ENCODE measurements at places on chromosomes 2 and 18.

DNA sequence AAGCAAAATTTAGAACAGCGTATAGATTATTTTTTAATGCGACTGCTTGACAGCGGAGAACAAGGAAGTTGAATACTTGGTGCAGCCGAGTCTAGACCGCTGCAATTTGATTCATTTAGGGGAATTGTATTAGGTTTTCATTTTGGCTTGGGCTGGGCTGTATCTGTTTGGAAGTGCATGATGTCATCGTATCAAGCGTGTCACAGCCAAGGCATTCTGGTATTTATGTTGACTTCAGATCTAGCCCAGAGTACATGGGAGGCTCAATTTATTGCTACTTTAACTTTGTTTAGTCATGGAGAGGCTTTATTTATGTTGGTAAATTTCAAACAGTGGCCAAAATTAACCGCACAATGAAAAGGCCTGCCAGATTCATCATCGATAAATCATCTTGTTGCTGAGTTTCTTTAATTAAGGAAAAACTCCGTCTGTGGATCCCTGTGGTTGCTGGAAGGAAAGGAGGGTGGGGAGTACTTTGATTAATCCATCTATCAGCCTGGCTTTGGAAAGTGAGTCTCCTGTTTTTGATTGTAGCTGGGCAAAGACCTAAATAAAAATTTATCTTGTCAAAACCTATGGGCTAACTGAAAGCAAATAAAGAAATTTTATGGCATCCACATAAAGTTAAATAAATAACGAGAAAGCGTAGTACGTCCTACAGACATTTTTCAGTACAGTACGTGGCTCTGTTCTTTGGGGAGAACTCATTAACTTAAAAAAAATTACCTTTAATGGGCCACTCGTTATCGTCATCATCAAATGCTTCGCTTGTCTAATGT, 230.4 kb upstream of the SPRED2 start:
- no peak for DNase-seq

DNA sequence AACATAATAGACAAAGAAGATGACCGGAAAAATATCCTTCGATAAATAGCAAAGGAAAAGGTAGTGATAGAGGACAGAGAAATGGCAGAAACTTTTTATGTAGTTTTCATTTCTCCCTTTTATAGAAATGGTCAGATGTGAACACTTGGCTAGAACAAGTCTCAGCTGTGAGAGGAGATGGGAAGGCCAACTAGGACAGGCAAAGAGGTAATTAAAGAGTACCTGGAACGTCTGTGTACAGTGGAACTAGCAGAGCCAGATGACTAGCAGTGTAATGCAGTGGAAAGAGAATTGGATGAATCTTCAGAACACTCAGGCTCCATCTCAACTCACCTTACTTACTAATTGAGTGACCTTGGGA, 69.2 kb downstream of the NABP1 start:
- DNase-seq, result no peak

DNA sequence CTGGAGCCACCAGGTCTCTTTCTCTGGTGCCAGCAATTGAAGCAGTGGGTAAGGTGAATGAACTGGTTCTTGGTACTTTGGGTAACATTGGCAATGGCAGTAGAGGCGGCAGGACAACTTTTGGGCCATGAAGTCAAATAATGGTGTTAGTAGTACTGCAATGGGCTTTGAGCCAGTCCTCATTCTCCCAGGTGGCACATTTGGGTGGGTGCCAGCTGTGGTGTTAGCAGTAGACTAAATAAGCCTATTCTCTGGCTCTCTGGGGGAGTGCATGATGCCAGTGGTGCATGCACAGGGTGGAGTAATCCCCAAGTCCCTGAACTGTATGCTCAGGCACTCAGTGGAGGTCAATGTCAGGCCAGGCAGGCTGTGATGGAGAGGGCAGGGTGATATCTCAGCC, 120.2 kb upstream of the LRRTM4 start:
- DNase-seq, result no peak

GRCh38 chr2:187453078-187453641, 5.1 kb upstream of the CALCRL start:
- DNase-seq, result no peak

DNA sequence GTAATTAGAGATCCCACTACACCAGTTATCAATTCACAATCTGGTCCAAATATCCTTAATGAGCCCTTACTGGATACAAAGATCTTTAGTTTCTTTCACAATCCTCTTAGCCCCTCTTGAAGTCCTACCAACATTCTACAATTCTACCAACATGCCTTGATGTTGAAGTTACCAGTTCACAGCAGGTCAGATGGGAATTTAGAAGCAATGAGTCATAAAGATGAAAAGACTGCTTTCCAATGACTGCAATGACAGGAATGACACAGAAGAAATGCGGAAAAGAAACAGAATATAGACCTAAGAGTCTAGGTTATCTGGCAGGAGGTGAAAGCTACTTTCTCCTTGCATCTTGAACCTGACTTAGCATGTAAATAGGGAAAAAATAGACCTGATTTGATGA, 24.5 kb downstream of the RTTN start:
- no peak for DNase-seq

DNA sequence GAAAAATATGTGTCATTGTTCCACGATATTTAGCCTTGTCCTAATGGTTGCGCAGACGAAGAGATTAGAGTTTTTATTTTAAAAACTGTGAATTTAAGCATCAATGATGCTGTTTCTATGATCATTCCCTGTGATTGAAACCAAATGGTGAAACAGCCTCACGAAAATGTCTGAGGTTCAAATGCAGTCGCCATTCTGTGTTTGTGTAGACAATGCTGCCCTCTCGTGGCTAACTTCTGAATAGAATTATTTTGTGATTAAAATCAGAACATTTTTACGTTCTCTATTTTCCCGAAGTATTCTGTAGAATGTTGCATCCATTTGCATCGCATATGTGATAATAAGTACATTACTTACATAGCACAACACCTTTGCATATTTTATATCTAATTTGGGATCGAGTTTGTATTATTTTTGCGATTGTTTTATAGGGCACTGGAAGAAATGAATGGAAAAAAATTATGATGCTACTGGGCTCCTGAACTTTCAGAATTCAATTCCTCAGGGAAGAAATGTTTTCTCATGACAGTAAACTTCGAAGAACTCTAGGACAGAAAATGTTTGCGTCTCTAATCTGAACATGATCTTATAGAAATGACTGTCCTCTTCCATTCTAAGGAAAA, 54.8 kb upstream of the CREB1 start:
- peak; percentile 4 for DNase-seq

DNA sequence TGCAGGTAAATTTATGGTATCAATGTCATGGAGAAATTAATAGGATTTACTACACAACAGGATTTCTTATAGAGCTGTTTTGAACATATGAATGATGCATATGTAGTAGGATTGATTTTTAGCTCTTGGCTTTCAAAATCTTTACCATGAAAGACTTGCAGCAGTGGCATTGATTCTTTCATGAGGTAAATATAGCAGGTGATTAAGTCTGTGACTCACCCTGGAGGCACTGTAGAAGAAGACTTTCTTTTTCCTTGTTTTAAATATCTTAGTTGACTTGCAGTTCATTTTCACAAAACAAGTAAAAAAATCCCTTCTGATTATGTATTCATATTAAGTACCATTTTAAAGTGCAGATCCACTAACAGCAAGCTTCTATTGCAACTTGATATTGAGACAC, 463.0 kb downstream of the FBXO15 start:
- no peak for DNase-seq

DNA sequence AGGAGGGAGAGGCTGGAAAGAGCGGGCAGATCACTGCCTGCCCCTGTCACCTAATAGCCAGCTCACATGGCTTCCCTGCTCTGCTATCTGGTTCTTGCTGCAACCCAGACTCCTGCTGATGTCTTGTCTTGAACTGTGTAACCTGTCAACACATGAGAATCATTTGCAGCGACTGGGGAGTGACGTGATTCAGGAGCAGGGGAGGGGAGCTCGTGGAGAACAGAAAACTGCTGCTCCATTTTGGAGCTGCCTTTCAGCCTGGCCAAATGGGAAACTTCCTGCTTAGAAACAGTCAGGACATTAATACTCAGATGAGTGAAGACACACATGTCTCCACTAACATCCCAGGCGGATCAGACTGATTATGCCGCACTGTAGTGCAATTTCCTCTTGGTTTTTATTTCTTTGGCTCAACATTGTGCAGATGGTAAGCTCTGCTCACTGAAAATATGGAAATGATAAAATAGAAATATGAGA, 38.1 kb downstream of the RPL37A start:
- DNase-seq, result no peak

DNA sequence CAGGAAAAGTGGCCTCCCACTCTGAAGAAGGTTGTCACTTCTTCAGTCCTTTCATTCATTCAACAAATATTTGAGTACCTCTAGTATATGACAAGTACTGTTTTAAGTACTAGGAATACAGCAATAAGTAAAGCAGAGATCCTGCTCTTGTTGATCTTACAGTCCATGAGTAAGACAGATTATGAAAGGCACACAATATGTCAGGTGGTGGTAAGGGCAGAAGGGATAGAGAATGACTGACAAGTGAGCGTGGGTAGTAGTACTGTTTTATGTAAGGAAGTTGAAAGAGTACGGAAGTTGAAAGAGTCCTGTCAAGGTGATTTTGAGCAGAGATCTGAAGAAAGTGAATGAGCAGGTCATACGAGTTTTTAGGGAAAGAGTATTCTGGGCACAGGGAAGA, 111.3 kb downstream of the GALNT1 start:
- DNase-seq, result no peak

- no peak for DNase-seq
These were observed 19.1 kb downstream of the LRP2 start for GRCh38 chr2:169343202-169343601.

GRCh38 chr18:21257386-21257785, 15.4 kb downstream of the GREB1L start:
- DNase-seq, result no peak

GRCh38 chr2:39778233-39778632, 825 bp downstream of the THUMPD2 start:
- no peak for DNase-seq

DNA sequence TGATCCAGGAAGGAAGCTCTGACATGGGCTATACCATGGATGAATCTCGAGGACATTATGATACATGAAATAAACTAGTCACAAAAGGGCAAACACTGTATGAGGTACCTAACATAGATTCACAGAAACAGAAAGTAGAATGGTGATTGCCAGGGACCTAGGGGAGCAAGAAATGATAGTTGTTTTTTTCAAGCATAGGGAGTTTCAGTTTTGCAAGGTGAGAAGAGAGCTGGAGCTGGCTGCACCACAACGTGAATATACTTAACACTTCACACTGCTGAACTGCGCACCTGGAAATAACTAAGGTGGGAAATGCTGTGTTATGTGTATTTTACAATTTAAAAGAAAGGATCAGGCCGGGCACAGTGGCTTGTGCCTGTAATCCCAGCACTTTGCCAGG, 13.2 kb upstream of the AGAP1 start:
- DNase-seq, result no peak

DNA sequence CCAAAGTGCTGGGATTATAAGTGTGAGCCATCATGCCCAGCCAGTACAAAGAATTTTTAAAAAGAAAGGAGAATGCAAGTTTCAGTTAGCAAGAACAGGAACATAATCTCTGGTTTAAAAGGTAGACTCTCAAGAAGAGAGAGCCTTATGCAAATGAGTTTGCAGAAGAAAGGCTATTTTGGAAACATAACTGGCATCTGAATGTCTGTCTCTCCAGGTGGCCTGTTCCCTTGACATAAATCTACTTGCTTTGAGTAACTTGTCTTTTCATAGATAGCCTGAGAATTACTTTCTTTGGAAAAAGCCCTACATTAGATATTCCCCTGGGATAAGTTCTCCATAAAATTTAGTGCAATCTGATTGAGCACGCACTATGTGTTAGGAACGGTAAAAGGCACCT, 109.6 kb downstream of the ICOS start:
- DNase-seq, result no peak

All from stimulated activated naive CD4-positive, alpha-beta T cell treated with Interleukin-2 at 50 U/mL for 16 hours (primary cell).